AG08395 (cell line): ENCODE measurements at places on chromosomes 2 and 18.

- no peak for DNase-seq
Observed at GRCh38 chr2:23565814-23566213, 180.8 kb downstream of the KLHL29 start.

- DNase-seq, result no peak
Observed at GRCh38 chr2:112813280-112813966, 23.2 kb downstream of the IL1B start.

DNA sequence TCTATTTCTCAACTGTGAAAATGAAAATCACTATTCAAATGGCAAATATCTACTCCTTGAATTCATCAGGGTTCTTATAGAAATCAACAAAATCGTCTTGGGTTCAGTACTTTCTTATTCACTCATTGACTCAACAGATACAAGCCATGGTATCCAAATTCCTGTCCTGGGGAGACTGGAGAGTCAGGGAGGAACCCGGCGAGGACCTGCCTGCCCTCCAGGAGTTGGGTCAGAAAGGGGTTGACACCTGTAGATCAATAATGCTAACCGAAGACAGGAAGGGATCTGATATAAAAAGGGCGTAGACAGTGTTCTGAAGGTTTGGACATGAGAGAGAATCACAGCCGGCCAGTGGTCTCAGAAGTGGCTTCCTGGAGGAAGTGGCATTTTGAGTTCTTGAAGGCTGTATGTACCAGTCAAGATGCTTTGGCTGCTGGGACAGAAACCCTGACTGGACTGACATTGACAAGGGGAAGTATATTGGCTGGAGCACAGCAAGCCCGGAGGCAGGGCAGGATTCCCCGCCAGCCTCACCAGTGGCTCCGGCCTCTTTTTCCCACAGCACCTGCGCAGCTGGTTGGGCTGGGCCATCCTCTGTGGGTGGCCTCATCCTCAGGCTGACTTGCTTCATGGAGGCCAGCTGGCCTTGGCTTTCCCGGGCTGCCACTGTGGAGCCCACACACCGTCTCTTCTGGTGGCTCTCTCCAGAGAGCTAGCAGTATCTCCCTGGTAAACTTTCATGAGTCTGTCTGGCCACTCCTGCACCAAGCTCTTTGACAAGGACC lies 3.0 kb downstream of the LRRFIP1 start:
- DNase-seq, result no peak

- peak; percentile 81 for DNase-seq
Observed at GRCh38 chr2:144111437-144111836, 408.5 kb downstream of the ZEB2 start.

- DNase-seq, result no peak
Observed at GRCh38 chr2:169119851-169120250, 50.5 kb downstream of the DHRS9 start.

DNA sequence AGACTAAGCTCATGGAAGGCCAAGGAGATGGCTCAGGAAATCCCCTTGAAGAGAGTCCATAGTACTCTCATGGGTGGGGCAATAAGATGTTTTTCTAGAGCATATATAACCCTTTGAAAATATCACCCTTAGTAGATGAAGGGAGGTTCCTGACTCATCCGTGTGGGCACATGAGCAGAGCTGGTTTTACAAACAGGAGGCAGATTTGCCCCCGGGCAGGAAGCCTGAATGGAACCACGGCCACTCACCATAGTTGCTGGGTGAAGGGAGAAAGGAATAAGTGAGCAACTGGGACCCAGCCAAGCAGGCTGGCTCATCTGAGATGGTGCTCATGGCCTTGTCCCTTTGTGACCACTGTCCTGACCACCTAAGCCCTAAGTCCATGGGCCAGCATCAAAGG lies 29.0 kb upstream of the MAPRE3 start:
- DNase-seq, result no peak

GRCh38 chr2:14234911-14235310 lies 397.6 kb upstream of the LRATD1 start:
- no peak for DNase-seq

GRCh38 chr2:212495046-212495445 lies 43.6 kb downstream of the ERBB4 start:
- DNase-seq, result no peak
